ENCODE measurements at places on chromosomes 2 and 18.

- no peak for DNase-seq
These were observed 74.6 kb upstream of the GALNT5 start for GRCh38 chr2:157182834-157183396.

DNA sequence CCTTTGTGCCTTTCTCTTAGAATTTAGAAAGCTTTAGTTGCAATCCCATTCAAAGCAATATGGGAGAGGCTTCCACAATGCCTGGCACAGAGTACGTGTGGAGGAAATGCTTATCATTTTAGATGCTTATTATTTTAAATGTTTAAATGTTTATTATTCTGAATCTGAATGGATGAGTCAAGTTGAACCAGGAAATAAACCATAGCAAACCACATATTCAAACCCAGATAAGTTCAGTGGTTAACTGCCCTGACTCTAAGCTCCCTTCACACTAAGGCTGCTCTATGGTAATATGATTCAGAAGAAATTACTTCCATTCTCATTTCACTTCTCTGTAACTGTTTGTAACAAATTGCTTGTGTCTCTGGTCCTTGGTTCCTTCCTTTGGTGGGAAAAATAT lies 5.2 kb upstream of the PPP4R1 start:
- no peak for DNase-seq

- DNase-seq, result no peak
These were observed 185.0 kb upstream of the RASGRP3 start for GRCh38 chr2:33291278-33292013.

DNA sequence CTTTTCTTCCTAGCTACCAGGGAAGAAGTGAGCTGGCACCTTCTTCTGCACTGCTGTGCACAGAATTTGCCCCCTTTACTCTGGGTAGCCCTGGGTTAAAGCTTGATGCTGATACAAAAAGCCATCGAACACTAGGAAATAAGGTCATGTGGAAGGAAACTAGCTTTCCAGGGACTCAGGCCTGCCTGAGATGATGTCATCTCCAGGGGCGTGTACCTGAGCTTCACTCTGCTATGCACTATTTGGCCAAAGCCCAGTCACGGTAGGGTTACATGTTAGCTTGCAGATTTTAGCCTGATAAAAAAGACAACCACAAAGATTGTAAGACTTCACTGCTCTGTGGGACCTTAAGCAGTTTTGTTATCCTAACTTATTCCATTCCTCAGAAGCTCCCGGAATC lies 20.4 kb downstream of the EDAR start:
- DNase-seq, result no peak

- DNase-seq, result no peak
These were observed 215.4 kb upstream of the HNRNPA3 start for GRCh38 chr2:176997074-176997791.
